Memory B cell (primary cell): ENCODE measurements at places on chromosomes 3 and 15.

- no peak for DNase-seq
Measured at GRCh38 chr3:27565201-27565852, 81.1 kb upstream of the SLC4A7 start.

DNA sequence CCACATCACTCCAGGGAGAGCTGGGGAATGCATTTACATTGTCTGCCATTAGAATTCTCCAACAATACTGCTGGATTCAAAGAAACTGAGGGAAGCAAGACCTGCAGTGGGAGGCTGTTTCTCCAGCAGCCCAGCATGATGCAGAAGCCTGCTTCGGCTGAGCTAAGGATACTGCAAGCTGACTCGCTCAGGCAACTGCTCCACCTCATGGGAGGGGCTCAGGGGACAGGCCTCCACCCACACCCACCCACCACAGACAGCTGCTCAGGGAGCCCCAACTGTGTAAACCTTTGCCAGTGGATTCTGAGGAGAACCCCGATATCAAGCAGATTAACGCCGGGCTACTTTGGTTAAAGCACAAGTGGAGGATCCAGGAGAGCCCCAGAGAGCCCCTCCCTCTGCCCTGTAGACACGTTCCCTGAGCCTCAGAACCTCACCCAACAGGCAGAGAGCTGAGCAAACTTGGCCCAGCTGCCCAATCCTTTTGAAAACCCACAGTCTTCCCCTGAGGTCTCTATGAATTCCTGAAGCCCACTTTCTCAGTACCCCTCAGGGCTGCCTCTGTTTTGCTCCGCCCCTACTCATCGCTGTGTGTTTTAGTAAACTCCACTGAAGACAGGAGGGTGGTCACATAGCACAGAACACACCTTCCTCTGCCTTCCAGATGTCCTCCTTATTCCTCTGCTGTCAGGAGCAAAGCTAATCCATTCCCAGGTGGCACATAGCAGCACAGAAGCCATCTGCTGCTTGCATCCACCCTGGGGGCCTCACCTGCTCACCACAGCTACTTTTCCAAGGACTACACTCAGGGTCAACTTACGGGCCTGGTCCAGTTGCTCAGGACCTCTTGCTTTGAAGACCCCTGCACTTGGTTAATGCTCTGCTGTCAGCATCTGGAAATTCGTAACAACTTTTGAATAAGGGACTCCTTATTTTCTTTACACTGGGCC, 269.0 kb downstream of the ABHD5 start:
- no peak for DNase-seq

DNA sequence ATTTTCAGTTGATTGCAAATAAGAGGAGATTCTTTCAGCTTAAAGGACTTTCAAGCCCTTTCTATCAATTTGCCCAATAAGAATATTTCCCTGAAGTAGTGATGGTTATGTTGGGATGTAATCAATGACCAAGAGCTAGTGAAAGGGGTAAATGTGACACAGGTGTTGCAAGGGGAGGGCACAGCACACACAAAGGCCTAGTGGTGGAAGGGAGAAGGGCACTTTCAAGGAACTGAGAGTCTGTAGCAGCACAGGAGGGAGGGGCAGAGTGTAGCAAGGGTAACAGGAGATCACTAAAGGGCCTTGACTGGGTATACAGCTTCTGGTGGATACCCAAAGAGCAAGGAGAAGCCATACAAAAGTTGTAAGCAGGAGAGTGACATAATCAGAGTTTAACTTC, 217.8 kb upstream of the ARHGEF26 start:
- DNase-seq = no peak

DNA sequence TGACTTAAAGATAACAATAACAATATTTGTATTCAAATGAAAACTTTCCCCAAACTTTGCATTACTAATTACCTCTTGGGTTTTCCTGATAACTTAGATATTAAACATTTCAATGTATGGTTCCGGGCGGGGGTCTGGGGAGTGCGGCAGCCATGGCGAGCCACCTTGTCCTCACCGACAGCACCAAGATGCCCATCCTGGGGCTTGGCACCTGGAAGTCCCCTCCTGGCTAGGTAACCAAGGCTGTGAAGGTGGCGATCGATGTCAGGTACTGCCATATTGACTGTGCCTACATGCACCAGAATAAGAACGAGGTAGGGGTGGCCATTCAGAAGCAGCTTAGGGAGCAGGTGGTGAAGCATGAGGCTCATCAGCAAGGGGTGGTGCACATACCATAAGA, 478.7 kb downstream of the CNTN3 start:
- no peak for DNase-seq

DNA sequence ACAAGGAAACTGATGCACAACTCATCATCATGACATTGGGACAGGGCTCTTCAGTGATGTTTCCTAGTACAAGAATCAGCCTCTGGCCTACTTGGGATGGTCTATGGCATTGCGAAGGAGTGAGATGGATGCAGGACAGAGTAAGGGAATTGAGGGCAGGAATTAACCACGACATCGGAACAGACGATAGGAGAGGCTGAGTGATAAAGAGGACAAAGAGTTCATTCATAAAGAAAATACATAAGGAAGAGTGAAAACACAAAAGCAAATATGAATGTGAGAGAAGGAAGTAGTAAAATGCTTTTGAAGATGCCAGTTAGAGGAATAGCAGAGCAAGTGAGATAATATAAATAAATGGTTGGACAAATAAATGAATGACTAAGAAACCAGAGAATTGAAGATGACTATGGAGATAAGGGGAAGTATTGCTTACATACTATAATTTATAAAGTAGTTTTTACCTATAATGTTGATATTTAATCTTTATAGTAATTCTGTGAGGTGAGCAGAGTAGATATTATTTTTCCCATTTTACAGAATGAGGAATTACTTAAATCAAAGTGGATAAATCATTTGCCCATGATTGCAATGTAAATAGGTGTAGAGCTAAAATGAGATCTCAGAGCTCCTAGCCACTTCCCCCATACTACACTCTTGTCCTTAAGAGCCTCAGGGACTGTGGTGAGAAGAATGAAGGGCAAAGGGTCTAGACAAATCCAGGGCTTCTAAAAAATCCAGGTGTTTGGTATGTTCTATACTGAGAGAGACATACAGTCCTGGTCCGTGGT, 203.3 kb downstream of the DTWD1 start:
- no peak for DNase-seq

DNA sequence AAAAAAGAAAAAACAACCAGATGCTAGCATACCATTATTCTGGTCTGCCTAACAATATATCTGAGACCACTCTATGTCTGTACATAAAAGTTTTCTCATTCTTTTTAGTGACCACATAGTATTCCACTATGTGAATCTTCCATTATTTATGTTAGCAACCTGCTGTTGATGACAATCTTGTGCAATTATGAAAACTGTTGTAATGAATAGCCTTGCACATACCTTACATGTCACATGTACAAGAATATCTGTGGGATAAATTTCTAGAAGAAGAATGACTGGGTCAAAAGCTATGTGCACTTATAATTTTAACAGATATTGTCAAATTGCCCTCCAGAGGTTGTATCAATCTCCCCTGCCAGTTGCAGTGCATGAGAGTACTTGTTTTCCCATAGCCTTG, 62.5 kb downstream of the ARHGAP31 start:
- DNase-seq = no peak

DNA sequence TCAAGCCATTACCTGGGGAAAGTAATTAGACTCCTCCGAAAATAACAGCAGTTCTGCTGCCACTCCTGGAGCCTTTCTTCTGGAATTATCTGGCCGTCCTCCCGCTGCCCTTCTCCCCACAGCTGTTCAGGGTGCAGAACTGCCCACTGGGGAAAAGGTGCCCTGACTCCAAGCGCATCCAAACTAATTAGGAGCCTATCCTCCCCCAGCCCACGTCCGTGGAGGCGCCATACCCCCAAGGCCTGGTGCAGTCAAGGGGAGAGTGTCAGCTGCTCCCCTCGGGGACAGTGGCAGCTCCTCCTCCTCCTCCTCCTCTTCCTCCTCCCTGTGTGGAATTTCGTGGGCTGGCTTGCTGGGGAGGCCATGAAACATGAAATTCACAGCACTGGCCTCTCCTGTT, 177.2 kb downstream of the XXYLT1 start:
- DNase-seq = no peak

GRCh38 chr3:18489939-18490338, 64.8 kb upstream of the SATB1 start:
- no peak for DNase-seq

- no peak for DNase-seq
Measured at GRCh38 chr3:190762801-190763200, 99.7 kb downstream of the GMNC start.

GRCh38 chr3:115903843-115904242, 280.5 kb downstream of the GAP43 start:
- DNase-seq = no peak

DNA sequence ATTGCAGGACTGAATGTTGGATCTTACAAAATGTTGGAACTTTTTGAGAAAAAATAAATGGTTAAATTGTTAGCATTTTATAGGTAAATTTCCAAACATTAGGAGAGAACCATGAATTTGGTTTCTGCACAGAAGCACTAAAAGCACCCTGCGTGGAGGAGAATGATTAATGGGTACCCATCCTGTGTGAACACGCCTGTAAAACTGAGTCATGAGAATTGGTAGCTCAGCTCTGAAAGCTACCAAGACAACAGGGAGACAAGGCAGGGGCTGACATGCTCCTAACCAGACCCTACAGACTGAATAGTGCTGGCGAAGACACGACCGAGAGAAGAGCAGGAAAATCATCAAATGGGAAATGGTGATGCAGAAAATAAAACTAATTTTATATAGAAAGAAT, 32.4 kb upstream of the MTMR10 start:
- DNase-seq = no peak

DNA sequence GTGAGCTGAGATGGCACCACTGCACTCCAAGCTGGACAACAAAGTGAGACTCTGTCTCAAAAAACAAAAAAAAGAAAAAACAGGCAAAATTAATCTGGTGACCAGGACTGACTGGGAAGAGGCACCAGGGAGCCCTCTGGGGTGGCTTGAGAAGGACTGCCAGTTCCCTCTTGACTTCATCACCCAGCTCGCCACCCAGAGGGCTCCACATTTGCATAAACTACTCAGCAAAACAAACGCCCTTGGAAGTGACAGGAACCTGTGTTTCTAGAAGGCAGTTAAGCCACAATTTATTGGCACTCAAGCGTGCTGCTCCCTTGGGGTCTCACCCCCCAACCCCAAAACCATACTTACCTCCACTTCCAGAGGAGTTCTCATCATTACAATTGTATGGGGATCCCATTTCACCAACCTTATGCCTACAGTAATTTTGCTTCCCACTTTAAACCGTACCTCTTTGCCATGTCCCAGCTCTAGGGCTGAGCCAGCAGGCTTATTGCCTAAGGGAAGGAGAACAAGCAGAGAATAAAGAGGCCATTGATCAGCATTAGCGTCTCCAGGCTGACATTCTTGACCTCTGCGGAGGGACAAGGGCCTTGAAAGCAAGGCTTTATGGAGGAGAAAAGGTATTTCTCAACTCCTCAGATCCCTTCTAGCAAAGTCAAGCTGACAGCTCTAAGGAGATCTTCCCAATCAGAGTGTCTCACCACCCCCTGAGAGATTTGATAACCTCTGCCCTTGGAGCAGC, 357.4 kb downstream of the SHQ1 start:
- peak; percentile 17 for DNase-seq

GRCh38 chr3:65883613-65884012, 155.1 kb downstream of the MAGI1 start:
- no peak for DNase-seq

- no peak for DNase-seq
Measured at GRCh38 chr15:77038312-77039216, 32.3 kb downstream of the TSPAN3 start.

- DNase-seq = no peak
Measured at GRCh38 chr3:5217824-5218595, 30.5 kb downstream of the EDEM1 start.

DNA sequence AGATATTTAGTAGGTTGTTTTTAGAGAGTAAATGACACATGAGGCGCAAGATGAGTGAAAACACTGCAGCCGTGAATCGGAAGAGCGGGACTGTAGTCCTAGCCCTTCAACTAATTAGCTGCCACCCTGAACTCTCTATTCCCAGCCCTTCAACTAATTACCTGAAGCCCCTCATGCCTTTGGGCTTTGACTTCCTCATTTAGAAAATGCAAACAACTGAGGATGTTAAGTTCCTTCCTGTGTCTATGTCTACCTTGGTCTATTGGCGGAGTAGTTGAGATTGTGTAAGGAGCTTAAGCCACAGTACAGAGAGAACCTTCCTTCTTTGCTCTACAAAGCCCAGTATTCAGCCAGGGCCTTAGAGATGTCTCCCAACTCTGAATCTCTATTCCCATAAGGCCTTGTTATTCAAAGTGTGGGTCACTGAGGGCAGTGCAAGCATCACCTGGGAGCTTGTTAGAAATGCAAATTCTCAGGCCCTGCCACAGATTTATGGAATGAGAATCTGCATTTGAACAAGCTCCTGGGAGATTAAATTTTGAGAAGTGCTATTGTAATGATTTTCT, 71.8 kb upstream of the SCN5A start:
- no peak for DNase-seq

GRCh38 chr15:70584838-70585706, 178.3 kb downstream of the UACA start:
- no peak for DNase-seq

DNA sequence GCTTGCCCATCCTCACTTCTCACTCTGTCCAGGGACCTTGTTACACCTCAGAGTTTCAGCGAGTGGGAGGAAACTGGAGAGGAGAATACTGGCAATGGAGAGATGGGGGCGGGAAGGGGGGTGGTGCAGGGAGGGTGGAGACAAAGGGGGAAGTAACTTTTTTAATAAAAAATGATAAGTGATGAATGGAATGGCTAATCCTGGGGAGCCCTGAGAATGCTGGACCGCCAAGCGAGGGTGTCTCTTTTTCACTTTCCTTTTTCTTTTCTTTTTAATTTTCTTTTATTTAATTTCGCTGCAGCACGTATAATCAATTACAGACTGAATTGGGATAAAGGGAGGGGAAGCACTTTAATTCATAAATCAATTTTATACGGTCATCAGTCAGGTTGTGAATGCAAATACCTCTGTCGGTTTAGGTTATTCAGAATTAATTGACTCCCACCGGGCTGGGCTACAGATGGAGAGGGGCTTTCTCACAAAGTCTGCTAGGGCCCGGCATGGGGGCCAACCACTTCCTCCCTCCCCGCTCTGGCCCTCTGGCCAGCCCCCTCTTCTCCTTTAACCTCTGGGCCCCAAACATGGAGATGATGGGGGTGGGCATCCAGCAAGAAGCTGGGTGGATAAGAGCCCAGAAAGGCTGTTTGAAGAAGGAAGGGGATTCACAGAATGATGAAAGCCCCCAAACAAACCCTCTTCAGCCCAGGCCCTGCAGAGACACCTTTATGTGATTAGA, 106.8 kb upstream of the BOC start:
- DNase-seq = no peak

DNA sequence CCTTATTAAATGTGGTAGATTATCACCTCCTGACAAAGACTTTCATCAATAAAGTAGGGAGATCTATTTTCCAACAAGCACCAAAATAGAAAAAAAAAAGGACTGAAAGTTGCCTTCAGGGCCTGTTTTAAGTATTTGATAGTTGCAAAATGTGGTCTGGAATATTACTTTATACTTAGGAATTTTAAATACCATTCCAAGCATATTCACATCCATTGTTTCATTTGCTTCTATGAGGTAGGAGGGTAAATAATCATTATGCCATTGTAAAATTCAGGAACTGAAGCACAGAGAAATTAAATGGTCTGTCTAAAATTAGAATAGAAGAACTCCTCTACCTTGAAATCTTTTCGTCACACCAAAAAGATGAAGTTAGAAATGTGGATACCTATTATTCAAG, 110.0 kb downstream of the TMCC1 start:
- DNase-seq = no peak

- DNase-seq = peak; percentile 30
Measured at GRCh38 chr3:156826144-156826895, at the start of gene LEKR1. Gene LEKR1, plus strand, starts transcription at chr3:156826353. Its CDS starts 2,977 bp downstream, at chr3:156829330.

GRCh38 chr3:127012091-127012490, 29.2 kb downstream of the PLXNA1 start:
- DNase-seq = no peak
